ENCODE measurements at places on chromosomes 13 and 19. TPM values are rescaled to one million over a fixed set of nuclear protein-coding genes. Genes with fewer than 3 reads are reported as not detected.

CLEC4G gene
- not detected for total RNA-seq

KLF1 gene
- not detected for total RNA-seq

DNA sequence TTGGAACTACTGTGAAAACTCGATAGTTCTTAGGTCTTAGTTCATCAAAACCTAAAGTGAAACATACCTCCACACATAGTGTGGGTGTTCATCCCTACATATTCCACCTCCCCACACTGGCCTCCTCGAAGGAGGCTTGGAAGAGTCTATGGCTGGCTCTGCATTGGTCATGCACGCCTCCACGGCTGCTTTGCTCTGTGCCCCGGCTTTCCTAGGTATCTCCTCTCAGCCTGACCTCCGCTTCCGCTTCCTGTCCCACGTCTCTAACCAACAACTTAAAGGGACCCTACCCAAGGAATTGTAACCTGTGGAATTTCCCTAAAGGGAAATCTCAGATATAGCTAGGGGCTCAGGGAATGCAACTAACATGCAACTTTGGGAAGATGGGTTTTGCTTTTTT, 79.7 kb upstream of the MBNL2 start:
- DNase-seq = no peak

DNA sequence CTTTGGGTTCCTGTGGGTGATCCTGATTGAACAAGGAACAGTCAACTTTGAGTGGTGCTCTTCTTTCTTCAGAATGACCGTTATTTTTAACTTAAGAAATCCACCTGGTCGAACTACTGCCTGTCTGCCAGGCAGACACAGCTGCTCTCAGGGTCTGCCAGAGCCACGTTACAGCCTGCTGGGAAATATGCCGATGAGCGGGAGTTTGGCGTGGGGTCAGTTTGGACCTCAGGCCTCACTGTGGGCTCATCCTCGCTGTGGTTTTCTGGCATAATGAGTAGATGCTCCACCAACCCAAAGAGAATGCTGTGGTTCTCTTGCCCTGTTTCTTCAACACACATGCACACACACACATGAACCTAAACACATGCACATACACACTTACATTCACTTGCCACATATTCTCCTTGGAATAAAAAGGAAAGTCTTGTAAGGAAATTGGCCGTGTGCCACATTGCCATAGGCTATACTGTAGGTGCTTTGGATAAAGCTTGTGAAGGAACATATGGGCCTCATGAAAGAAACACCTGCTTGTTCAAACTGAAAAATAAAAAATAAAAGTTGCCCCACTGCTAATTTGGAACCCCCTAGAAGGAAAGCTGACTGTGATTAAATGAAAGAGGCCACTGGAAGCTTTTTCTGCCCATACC, 598.7 kb upstream of the KLF12 start:
- DNase-seq = no peak

GRCh38 chr19:15136234-15136954, 29.2 kb downstream of the SYDE1 start:
- no peak for DNase-seq
